BJ (cell line): ENCODE measurements at places on chromosomes 6 and 20.

GRCh38 chr6:135229996-135230395 is 48.9 kb downstream of the MYB start:
- DNase-seq, result no peak

DNA sequence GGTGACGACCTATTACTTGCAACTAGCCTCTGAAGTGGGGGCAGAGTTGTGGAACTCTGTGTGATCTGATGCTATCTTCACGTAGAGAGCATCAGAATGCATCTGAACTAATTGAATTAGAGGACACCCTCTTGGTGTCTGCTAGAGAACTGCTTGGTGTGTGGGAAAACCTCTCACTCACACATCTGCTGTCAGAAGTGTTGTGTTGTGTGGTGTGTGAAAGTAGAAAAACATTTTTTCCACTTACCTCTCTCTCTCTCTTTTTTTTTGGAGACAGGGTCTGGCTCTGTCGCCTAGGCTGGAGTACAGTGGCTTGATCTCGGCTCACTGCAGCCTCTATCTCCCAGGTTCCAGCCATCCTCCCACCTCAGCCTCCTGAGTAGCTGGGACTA is 90.0 kb downstream of the CHMP4B start:
- DNase-seq, result no peak

GRCh38 chr20:17878912-17879602 is 89.5 kb downstream of the SNX5 start:
- DNase-seq, result no peak

DNA sequence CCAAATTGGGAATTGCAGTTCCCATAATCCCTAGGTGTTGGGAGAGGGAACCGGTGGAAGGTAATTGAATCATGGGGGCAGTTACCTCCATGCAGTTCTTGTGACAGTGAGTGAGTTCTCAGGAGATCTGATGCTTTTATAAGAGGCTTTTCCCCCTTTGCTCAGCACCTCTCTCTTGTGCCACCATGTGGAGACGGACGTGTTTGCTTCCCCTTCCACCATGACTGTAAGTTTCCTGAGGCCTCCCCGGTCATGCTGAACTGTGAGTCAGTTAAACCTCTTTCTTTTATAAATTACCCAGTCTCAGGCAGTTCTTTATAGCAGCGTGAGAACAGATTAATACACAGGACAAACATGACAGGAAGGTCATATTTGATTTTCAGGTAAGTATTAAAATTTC is 25.3 kb upstream of the HECA start:
- DNase-seq, result no peak

GRCh38 chr20:62485062-62485700 is 9.4 kb upstream of the GATA5 start:
- DNase-seq, result no peak

DNA sequence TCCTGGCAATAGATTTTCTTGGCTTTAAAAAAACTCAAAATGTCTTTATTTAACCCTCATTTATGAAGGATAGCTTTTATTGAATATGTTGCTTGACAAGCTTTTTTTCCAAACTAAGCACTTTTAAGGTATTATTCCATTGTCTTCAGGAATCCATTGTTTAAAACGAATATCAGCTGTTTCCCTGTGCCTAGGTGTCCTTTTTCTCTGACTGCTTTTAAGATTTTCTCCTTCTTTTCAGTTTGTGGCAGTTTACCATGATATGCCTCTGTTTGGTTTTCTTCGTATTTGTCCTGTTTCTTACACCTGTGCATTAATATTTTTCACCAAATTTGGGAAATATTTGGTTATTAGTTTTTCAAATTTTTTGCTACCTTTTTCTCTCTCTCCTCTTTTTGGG is 68.4 kb downstream of the YTHDF1 start:
- DNase-seq, result no peak

DNA sequence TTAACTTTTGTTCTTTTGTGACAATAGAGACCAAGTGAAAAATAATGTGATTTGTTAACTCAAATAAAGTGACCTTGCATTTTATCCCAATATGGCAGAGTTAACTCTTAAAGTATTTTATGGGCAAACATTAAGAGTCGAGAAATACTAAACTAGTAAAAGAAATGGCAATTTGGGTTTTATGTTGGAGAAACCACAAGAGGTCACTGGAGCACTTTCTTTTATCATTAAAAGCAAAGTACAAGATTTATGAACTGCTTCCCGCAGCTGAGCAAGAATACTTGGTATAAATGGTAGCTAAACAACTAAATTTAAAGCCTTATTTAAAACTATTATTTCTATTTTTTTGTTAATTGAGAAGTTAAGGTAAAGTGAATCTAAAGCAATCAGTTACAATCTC is 33.5 kb upstream of the MCM9 start:
- no peak for DNase-seq

- no peak for DNase-seq
Observed at GRCh38 chr6:157460182-157460999, 79.4 kb downstream of the ZDHHC14 start.

DNA sequence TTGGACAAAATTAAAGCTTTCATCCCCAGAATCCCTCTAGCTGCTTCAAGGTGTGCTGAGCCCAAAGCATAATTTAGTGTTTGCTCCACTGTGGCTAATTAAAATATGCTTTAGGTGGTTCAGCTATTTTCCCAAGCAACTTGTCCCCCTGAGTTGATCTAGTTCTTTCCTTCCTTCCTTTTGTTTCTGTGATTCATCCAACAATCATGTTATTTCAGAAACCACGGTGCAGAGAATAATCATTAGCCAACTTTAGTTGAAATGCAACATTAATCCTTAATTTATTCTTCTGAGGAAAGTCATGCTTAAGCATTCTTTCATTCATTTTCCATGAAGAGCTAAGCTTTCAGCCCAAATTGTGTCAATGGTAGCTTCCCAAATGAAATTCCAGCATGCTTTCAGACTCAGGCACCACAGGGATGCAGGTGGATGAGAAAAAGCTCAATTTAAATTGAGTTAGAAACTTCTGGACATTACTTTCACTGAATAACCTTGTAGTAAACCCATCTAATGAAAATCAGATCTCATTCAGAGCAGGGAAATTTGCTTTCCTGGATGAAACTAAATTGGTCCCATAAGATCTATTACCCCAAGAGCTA is 209.0 kb upstream of the NT5E start:
- DNase-seq, result no peak

DNA sequence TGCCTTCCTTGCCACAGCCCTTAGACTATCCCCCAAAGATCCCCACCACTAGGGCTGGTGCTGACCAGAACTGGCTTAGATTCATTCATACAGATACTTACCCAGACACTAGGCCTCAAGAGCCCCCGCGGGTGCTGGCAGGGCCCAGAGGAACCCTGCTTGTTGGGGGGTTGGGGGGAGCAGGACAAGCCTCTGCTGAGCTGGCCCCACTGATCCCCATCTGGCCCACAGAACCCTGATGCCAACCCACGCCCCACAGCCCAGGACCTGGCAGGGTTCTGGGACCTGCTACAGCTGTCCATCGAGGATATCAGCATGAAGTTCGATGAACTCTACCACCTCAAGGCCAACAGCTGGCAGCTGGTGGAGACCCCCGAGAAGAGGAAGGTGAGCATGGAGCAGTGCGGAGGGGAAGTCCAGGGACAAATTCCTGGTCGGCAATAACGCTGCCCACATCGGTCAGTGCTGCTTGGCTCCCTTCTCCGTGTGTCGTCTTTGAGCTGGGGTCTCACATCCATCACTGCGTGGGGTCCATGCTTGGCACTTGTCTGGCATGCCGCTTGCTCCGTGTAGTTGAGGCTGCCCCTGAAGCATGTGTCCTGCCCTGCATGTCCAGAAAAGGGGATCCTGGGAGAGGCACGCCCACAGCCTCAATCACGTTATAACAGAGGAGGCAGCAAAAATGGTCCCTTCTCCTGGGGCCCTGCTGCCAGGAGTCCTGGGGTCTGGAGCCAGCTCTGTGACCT is 15.5 kb upstream of the MYL9 start:
- no peak for DNase-seq

- no peak for DNase-seq
Observed at GRCh38 chr6:166655251-166655650, 28.2 kb upstream of the RPS6KA2 start.

GRCh38 chr20:63015662-63016361 is 9.0 kb upstream of the BHLHE23 start:
- no peak for DNase-seq

DNA sequence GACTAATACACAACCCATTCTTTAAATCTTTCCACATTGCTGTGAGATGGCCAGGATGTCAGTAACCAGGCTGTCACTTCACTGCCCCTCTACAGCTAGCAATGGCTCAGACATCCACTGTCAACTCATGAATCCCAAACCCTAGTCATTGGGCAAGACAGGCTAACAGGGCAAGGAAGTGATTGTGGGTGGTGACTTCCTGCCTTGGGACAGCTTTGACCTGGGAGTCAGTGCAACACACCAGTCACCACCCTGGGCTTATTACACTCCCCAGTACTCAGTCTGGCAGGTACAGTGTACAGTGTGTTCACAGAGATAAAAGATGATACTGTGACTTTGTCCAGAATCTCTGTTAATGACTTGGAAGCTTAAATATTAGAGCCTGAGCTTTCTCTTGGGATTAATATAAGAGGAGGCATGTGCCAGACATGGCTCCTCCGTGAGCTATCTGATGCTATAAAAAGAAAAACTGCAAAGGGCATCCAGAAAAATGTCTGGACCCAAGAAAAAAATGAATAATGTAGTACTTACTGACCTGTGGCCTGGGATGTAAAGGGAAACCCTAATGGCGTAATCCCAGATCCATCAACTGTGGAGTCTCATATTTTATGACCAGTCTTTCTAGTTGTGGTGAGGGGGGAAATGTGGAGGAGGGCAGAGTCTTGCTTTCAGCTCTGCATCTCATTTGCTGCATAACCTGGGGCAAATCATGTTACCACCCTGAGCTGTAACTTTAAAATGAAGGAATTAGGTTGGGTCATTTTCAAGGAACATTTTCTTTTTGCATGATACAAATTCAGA is 244.4 kb downstream of the SLC24A3 start:
- DNase-seq, result no peak

DNA sequence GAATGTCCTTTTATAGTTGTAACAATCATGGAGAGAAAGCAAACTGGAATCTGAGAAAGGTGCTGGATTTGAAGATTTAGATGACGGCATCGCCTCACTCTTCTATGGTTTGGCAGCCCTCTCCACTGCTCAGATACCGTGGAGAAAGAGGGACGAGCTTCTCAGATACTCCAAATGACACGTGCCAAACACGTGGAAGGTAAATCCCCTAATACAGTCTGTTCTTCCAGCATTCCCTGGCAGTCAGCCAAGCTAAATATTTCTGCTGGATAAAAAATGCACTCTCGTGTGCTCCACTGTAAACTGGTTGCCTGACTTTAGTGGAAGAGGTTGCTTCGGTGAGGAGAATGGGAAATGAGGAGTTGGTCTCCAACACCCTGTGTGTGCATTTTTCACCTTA is 16.7 kb upstream of the PRDM1 start:
- DNase-seq, result no peak

- DNase-seq, result no peak
Observed at GRCh38 chr6:9851006-9851405, 563.9 kb downstream of the TFAP2A start.

DNA sequence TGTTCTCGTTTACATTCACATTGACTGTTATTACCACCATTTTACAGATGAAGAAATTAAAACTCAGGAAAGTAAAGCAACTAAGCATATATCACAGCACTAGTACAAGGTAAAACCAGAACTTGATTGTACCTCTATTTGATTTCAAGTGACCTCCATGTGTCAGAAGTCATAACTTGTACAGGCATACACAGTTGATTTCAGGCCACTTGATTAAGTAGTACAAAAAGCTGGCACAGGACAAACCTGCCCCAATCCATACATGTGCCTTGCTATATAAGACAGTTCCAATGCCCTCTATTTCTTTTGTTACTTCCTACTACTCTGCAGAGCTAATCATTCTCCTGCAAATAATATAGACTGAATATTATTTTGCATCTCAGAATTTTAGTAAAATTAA is 58.8 kb upstream of the VGLL2 start:
- no peak for DNase-seq
